T1000 (cell line): ENCODE measurements at places on chromosomes 5 and 9.

- no peak for DNase-seq
These were observed 500.4 kb downstream of the TUSC1 start for GRCh38 chr9:25177858-25178257.

DNA sequence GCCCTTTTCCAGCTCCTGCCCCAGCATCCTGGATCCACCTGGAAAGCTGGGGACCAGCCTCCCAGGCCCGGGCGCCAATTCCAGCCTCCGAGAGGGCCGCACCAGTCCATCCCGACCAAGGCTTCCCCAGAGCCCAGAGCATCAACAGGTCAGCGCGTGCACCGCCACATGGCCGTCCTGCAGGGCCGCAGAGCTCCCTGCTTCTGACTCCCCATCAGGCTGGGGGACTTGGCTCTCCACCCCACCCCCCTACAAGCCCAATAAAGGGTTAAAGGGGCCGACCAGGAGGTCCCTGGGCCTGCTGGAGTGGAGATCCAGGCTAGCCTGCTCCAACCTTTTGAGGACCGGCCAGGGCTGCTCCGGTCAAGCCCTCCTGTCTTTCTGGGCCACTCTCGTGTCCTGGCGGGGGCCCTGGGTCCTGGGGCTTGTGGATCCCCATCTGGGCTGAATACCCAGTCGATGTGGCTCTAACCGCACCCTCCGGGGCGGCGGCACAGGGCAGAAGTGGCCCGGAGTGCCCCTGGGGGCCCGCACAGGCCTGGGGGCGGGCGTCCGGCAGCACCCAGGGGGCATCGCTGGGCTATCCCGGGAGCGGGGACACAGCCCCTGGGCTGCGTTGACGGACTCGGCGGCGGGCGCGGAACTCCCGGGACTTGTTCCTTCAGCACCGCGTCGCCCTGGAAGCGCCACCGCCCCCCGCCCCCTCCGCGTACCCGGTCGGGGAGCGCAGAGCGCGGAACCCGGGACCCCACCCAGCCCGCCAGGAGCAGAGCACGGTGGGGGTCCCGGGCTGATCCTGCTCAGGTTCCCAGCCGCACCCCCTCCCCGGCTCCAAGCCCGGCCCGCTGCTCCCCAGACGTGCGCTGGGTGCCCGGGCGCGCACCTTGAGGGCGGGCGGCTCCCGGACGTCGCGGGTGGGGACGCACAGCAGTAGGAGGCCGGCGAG is 590 bp downstream of the ENTPD2 start:
- no peak for DNase-seq

DNA sequence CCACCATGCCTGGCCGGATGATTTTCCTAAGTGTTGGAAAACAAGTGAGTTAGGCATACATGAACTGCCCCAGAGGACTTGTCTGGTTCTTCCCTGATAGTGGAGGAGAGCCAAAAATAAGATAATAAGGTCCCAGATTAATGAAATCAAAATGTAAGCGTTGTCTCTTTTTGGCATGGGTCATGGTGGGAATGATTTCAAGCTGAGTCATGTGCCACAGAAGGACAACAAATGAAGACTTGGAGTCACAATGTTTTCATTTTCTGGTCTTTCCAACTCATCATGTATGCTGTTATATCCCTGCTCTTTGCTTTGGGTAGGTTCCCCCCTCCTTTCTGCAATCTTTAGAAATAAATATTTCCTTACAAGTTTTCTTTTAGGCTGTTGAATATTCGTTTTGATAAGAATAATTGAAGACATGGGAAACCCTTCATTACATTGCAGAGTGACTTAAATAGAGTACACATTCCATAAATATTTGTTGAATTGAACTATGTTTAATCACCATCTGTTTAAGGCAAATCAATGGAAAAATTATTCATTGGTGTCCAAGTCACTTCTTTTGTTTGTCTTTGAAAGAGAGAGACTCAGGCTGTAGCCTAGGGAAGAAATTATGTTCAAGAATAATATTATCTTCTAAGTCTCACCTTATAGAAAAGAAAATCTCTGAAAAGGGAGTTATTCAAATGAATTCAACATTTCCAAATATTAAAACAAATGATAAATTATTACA is 196.3 kb downstream of the CSNK1G3 start:
- peak; percentile 32 for DNase-seq

- DNase-seq: no peak
These were observed 126.7 kb downstream of the OLFM1 start for GRCh38 chr9:135214054-135214640.

DNA sequence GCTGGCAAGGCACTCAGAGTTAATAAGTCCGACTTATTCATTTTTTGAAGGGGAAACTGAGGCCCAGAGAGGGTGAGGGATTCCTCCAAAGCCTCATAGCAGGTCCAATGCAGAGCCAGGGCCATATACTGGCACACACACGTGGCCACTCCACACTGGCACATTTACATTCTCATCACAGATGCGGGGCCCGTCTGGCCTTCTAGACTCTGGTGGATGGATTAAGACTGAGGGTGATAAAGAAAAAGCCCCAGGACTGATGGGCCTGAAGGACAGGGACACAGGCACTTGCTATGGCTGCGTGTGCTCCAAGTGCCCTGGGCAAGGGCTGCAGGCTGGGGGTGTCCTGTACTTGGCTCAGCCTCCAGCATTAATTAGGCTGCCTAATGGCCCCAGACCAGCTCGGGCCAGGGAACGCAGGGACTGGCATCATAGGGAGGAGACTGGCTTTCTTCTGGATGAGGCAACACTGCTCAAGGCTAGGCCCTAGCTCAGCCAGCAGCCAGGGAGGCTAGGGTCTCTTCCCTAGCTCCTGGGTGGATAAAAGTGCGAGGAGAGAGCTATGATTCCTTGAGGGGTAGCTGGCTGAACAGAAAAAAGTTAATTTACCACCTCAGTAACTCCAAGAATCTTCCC is 28.5 kb upstream of the CSF1R start:
- no peak for DNase-seq

- DNase-seq: peak; percentile 20
These were observed 16.2 kb downstream of the QSOX2 start for GRCh38 chr9:136229096-136230065.

- no peak for DNase-seq
These were observed 8.3 kb downstream of the UGCG start for GRCh38 chr9:111904891-111905291.

GRCh38 chr5:54570916-54571315 is 53.4 kb downstream of the SNX18 start:
- no peak for DNase-seq

DNA sequence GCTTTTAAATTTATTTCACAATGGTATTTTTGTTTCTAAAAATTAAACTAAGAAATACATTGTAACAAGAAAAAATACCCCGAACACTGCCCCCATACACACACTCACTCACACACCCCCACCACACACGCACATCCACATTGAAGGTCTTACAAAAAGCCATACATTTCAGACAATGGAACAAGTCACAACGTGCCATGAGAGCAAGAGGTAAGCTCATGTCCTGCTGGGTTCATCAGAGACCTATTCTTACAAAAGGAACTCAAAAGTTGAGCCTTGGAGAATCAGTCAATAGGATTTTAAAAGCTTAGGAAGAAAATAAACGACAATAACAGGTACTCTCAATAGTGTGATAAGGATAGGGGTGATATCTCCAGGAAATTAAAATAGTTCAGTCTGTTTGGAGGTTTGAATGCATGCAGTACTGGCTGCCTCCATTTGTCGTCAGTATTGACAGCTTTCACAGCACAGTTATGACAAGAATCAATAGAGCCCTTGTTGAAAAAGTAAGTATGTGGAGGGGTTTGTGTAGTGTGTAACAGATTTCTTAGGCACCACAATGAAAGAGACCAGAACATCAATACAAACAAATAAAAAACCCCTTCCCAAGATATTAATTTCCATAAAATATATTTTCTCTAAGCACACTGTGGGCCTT is 1826.2 kb upstream of the CDH6 start:
- no peak for DNase-seq

DNA sequence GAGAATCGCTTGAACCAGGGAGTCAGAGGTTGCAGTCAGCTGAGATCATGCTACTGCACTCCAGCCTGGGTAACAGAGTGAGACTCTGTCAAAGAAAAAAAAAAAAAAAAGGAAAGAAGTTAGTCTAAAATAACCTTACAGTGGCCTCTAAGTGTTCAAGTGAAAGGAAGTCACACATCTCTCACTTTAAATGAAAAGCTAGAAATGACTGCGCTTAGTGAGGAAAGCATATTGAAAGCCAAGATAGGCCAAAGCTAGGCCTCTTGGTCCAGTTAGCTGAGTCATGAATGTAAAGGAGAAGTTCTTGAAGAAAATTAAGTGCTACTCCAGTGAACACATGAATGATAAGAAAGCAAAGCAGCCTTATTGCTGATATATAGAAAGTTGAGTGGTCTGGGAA is 38.1 kb downstream of the ITGA1 start:
- DNase-seq: no peak

GRCh38 chr9:32580631-32581300 is 7.8 kb upstream of the NDUFB6 start:
- DNase-seq: no peak

- DNase-seq: no peak
These were observed 240.8 kb upstream of the ZNF462 start for GRCh38 chr9:106622164-106622487.

DNA sequence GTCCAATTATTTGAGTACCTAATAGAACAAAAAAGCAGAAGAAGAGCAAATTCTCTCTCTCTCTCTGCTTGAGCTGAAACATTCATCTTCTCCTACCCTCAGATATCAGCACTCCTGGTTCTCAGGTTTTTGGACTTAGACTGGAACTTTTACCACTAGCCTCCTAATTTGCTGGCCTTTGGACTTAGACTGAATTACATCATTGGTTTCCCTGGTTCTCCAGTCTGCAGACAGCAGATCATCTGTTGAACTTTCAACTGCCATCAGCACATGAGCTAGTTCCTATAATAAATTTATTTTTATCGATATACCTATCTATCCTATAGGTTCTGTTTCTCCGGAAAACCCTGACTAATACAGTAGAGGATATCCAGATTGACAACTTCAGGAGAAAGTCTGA is 208.9 kb upstream of the GAS1 start:
- DNase-seq: no peak

DNA sequence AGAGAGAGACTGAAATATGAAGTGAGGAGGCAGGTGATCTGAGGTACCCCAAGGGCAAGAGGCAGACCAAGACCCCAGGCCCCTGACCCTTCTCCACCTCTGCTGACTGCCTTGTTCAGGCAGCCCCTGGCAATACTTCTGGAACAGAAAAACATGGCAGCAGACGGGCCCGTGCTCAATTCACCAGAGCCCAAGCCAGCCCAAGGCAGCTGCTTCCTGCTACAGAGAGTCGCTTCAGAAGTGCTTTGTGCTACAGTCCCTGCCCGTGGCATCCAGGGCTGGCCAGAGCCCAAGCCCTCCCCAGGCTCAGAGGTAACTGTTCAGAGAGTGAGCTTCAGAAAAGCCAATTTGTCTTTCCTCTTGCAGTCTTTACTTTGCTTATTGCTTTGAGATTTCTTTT is 151.4 kb upstream of the FSTL4 start:
- no peak for DNase-seq

GRCh38 chr5:83662558-83662957 is 58.1 kb downstream of the HAPLN1 start:
- no peak for DNase-seq

GRCh38 chr5:136035837-136036236 is 7.0 kb downstream of the TGFBI start:
- no peak for DNase-seq

- DNase-seq: no peak
These were observed 74.3 kb downstream of the LRSAM1 start for GRCh38 chr9:127525401-127526188.

DNA sequence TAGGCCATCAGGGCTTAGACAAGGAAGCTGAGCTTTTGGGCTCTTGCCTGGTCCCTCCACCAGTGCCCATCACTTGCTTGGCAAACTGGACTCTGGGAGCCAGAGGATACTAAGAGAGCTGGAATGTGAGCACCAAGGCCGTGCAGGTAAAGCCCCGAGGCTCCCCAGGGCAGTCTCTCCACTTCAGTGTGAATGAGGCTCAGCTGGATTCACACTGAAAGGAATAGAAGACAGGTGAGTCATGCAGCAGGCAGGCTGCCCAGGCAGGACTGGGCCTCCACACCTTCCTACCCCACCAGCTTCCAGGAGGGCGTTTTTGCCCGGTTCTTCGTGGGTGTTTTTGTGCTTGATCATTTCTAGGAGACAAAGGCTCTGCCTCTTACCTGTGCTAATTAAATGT is 7.3 kb upstream of the CTSV start:
- DNase-seq: no peak

DNA sequence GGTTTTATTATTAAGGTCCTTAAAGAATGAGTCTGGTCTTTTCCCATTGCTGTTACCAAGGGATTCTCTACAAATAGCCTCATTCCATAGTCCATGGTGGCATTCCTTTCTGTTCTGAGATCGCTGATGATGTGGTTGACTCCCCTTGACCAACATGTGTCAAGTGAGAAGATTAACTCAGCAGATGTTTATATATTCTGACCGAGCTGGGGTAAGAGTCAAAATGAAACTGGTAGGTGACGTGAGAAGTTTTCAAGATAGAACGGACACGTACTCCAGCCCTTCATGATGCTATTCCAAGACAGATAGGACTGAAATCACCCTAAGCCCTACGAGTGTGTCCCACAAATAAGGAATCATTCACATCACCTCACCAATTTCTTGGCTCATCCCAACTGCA is 155.5 kb upstream of the WWC1 start:
- DNase-seq: no peak

- DNase-seq: no peak
These were observed 74.8 kb downstream of the SLF1 start for GRCh38 chr5:94693043-94693822.

GRCh38 chr5:116502616-116503015 is 72.0 kb downstream of the SEMA6A start:
- DNase-seq: no peak

GRCh38 chr9:72038408-72038807 is 22.0 kb downstream of the C9orf57 start:
- DNase-seq: no peak

GRCh38 chr9:88947581-88948573 is 43.4 kb upstream of the S1PR3 start:
- no peak for DNase-seq

DNA sequence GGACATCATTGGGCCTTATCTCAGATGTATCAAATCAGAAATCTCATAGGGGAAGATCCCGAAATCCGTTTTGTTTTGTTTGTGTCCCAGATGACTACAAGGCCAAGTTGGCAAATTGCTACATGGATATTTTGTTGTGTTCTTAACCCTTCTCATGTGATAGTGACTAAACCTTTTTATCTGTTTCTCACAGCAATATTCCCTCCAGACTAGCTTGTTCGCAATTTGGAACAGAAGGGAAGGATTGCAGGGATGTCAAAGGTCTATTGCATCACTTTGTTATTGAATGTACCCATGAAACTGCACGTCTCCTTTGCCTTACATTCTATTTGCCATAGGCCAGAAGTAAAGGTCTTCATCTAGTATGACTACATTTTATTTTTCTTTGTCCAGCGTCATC is 453.9 kb downstream of the NFIB start:
- no peak for DNase-seq
